GM12891 (cell line): ENCODE measurements at places on chromosomes 1 and 21.

GRCh38 chr1:57102561-57103326 lies 136.9 kb upstream of the C8B start:
- DNase-seq: no peak

DNA sequence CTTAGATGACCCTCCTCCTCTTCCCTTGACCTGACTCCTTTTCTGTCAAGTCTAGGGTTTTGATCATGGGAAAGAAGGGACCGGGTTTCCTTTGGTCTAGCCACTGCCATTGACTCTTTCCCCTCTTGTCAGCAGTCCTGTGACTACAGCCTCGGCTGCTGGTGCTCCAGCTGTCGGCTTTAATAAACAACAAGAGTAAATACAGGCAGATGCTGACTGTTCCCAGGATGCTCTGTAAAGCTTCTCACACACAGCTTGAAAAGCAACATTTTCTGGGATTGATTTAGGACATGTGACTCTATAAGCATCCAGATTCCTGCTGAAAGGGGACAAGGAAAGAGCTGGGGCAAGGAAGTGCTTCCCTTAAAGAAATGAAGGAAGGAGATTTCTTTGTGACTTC lies 53.5 kb upstream of the CTTNBP2NL start:
- no peak for DNase-seq

DNA sequence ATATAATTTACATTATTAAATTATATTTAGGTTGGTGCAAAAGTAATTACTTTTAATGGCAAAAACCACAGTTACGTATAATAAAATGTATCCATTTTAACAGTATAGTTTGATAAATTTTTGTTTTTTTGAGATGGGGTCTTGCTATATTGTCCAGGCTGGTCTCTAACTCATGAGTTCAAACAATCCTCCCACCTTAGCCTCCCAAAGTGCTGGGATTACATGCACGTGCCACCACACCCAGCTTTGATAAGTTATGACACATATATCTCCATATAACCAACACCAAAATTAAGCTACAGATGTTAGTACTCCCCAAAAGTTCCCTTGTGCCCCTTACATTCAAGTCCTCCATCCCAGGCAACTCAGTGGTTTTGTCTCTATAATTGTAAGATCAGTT lies 163.1 kb downstream of the SMYD3 start:
- no peak for DNase-seq

- DNase-seq: no peak
Measured at GRCh38 chr1:10819198-10819901, 22.9 kb upstream of the CASZ1 start.

DNA sequence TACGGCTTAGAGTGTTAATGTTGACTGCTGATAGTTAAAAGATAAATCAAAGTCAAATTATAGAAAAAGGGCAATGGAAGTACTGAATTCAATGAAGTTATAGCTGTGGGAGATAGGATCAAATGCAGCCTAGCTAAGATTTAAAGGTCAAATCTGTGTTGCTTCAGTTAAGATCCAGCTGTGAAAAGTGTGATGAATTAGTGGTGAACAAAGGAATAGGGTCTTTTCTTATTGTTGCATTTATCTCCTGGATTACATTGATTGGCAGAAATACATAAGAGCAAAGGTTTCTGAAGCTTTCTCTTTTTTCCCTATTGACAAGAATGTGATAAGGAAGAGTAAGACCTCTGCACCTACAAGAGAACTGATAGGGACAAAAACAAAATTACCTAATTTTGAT lies 1234.6 kb upstream of the ADGRL2 start:
- no peak for DNase-seq

- DNase-seq: no peak
Measured at GRCh38 chr1:115496904-115497527, 144.8 kb upstream of the VANGL1 start.

- no peak for DNase-seq
Measured at GRCh38 chr1:91609551-91609950, 108.9 kb downstream of the CDC7 start.

DNA sequence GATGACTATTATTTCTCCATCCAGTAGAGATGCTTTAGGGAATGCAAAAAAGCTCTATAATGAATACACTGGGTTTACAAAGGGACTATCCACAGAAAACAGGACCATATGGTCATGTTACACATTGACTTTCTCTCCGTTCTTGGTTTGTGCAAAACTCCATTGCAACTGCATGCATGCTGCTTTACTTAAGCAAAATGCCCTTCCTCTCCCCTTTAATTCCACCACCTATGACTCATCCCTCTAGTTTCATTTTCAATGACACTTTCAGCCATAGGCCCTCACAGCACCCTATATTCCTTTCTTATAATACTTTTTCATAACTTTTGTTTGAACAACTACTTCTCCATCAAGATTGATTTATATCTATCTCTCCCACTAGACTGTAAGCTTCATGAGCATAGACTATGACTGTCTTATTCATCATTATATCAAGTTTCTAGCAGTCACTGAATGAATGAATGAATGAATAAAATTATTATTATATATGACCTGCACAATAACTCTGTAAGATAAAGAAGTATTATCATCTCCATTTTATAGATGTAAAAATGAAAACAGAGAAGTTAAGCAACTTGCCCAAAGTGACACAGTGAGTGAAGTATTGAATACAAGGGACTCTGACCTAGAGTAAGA lies 248.9 kb downstream of the PLPP3 start:
- DNase-seq: no peak

- DNase-seq: no peak
Measured at GRCh38 chr21:16533692-16534407, 804.1 kb downstream of the USP25 start.

- no peak for DNase-seq
Measured at GRCh38 chr21:43597052-43597451, 62.2 kb downstream of the HSF2BP start.

- no peak for DNase-seq
Measured at GRCh38 chr21:32386195-32386870, 6.5 kb downstream of the URB1 start.

GRCh38 chr1:20753589-20753988 lies 21.1 kb upstream of the SH2D5 start:
- DNase-seq: no peak
